C1 segment of cervical spinal cord (tissue), 14 donors: ENCODE measurements at places on chromosomes 4 and X.

GRCh38 chrX:41275661-41276609, 58.0 kb upstream of the DDX3X start:
- DNase-seq: peak; percentile 13

- DNase-seq: no peak
Observed at GRCh38 chr4:152072001-152072485, 311.2 kb upstream of the GATB start.

DNA sequence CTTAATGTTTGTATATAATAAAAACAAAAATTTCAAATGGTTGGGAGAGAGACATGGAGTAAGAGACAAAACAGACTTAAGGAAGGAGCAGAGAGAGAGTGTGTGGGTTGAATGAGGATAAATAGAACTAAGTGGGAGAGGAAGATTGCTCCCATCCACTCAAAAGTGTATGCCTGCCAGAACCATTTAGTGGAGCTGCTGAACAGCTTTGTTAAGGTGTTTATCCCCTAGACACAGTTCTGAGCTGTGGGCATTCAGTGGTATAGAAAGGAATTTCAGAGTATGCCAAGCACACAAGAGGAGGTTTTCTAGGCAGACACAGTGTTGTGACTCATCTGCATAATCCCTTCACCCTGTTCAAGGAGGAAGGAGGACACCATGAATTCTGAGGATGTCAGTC, 508.6 kb upstream of the EPHA5 start:
- no peak for DNase-seq

DNA sequence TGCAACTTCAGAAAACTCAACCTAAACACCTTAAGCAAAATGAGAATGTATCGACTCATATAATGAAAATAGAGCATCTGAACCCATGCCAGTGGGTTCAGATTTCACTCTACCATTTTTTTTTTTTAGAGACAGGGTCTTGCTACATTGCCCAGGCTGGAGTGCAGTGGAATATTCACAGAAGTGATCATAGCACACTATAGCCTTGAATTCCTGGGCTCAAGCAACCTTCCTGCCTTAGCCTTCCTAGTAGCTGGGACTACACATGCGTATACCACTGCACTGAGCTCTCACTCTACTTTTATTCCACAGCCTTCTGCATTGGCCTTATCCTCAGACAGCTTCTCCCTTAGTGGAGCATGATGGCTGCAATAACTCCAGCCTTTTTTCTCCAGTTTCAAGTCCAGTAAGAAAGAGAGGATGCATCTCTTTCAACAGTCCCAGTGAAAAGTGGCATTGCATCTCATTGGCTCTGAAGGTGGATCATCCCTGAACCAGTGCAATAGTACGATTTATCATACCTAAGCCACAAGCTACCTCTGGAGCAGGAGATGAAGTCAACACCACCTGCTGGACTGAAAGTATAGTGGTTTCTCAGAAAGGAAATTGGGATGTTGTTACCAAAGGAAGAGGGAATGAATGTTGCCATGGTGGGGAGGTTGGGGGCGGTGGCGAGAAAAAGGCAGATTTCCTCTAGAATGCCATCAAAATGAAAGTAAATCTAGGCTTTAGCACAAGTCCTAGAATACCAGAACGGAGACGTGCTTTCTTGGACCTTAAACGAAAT, 2.0 kb upstream of the SOD3 start:
- no peak for DNase-seq

DNA sequence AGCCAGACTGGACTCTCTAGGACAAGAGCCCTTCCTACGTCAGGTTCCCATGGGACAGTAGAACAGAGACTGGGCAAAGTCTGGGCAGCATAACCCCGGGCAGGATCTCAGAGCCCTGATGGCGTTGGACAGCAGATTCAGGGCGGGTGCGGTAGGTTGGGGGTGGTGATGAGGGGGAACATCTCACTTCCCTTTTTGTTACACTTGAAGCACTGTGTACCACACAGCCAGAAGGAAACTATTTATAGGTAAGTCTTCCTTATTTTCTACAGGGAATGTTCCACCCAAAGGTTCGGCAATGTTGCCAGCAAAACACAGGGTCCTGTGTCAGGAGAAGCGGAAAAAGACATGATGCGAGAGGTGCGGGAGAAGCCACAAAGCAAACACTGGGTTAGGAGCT, 54.3 kb downstream of the TSC22D3 start:
- no peak for DNase-seq

GRCh38 chr4:169314906-169315305, 44.1 kb upstream of the SH3RF1 start:
- peak; percentile 18 for DNase-seq

GRCh38 chrX:84118315-84118714, 69.7 kb downstream of the RPS6KA6 start:
- DNase-seq: no peak

DNA sequence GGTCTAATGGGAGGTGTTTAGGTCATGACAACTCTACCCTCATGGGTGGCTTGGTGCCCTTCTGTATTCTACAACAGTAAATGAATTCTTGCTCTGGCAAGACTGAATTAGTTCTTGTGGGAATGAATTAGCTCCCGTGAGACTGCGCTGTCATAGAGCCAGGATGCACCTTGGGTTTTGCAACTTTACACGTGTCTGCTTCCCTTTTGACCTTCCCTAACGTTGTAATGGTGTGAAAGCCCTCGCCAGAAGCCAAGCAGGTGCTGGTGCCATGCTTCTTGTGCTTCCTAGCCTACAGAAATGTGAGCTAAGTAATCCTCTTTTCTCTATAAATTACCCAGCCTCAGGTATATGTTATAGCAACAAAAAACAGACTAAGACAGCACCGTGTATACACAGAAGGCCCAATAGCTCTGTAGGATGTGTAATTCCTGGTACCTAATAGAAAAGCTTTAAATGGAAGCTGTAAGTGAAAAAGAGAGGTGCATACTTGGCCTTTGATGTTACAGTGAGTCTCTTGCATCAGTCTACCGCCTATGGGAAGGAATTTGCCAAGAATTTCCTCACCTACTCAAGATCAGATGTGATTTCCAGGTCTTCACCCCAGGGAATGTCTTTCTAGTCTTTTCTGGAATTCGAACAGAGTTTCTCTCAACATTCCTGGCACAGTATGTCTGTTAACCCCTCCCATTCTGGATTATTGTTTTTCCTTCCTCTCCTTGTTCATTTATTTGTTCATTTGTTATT, 3.2 kb upstream of the ENPEP start:
- no peak for DNase-seq

DNA sequence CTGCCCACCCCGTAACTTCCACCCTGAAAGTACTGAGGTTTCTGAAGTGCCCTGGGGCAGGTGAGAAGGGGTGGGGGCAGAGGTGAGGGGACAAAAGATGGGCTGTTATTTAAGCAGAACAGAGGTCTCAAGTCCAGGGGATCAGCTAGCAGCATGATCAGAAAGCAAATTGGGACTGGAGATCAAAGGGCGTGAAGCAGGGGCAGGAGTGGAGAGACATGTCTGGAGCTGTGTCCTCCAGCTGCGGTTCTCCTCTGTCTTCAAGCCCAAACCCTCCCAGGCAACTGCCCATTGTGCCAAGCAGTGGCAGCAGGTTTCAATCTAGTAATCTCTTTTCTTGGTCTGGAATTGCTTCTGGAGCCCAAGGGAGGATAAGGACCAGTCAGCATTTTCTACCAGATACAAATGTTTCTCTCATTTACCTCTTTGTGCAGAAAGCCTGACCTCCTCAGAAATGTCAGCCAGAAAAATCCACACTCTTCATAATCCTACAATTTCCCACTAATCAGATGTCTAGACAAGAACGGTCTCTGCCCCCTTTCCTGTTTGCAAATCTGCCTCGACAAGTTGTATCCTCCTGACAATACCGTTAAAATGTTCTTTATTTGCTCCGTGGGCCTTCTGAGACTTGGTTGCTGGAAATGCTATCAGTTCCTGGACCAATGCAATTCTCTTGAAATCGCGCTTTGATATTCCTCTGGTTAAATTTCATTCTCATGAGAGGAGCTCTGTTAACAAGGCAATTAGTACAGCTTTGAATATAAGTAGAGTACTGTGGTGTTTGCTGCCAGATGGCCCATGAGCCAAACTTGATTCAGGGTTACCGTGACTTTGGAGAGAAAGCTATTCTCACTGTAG, 23.2 kb upstream of the RASL11B start:
- DNase-seq: no peak

DNA sequence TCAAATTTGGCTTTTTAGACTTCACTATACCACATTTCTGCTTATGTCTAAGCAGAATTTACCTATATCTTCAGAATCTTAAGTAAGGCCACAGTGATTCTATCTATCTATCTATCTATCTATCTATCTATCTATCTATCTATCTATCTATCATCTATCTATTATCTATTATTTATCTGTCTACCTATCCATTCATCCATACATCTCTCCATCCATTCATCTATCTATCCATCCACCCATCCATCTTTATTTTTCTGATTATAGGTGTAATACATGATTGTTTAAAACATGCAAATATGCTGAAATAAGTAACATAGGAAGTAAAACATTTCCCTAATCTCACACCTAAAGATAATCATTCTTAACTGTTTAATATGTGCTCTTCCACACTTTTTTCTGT, 18.8 kb downstream of the ADGRG4 start:
- DNase-seq: no peak

DNA sequence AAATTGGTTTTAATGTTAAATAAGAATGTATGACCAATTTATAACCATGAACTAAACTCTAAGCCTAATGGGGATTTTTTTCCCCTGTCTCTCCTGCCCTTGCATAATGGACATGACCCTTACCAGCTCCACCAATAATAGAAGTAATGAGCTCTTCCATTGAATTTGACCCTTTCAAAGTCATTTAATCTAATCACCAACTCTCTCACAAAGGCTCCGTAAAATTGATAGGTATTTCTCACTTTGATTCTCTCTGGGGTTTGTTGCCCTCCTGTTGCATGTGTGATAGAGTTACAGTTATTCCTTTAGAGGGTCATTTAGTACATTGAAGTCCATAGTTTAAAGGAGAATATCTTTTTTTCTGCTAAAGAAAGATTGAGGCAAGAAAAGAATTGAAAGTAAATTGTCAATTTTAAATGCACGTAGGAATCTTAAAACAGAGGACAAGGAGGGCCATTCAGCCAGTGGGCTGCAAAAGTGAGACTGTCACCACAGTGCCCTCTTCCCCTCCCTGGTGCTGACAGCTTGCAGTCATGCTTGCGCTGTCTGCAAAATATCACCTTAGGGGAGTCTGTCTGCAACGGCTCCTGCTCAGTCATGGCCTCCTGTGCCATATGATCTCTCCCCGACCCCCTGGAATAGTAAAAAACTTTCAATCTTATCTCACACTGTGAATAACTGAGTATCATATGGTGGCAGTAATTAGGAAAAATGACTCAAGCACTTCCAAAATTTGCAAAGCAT, 307.5 kb upstream of the GNPDA2 start:
- no peak for DNase-seq

- no peak for DNase-seq
Observed at GRCh38 chrX:133953078-133953477, 32.3 kb downstream of the GPC3 start.

- no peak for DNase-seq
Observed at GRCh38 chr4:3186609-3187008, 62.4 kb upstream of the MSANTD1 start.

DNA sequence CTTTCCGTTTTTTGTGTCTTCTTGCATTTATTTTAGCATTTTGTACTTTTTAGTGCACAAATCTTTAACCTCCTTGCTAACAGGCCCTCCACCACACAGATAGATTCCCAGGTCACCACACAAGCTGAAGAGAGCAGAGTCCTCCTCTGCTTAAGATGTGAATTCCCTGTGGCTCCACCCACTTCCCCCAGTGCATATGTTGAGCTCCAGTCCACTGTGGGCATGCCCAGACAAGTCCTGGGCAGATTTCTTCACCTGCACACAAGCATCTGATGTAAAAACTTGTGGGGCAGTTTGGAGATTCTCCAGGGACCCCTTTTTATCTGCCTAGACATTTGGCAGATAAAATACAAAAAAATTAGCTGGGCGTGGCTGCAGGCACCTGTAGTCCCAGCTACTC, 19.8 kb upstream of the PASD1 start:
- DNase-seq: no peak

DNA sequence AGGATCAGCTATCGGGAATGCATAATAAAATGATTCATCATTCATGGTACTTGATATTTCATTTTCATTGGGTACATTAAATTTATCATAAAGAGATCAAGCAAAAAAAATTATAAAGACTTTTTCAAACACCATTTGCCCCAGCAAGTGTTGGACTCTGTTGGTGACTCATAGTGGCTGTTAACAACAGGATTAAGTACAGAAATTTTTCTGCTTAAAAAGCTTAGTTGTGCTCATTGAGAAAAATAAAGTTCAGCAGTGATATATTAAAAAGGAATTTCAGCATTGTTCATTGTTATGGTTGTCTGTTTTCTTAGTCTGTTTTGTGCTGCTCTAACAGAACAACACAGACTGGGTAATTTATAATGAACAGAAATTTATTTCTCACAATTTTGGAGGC, 86.2 kb upstream of the PCDH10 start:
- no peak for DNase-seq

DNA sequence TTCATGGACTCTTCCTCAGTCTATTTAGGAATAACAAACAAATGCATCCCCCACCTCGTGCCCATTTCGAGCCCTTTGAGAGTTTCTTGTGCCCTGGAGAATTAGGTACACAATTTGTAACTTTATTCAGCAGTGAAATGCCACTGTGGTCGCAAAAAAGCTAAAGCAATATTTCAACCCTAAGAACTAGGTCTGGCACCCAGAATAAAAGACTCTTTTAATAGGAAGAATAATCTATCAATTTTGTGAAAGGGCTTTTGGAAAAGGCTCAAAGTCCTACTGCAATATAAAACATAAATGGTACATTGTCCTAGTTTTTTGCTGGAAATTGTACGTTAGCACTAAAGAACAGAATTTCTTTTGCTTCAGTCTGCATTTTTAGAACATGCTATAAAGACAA, 304.6 kb upstream of the TENM3 start:
- DNase-seq: no peak

- no peak for DNase-seq
Observed at GRCh38 chr4:152971053-152971452, 34.9 kb downstream of the FHDC1 start.

GRCh38 chr4:23373261-23373660, 516.6 kb downstream of the PPARGC1A start:
- no peak for DNase-seq

DNA sequence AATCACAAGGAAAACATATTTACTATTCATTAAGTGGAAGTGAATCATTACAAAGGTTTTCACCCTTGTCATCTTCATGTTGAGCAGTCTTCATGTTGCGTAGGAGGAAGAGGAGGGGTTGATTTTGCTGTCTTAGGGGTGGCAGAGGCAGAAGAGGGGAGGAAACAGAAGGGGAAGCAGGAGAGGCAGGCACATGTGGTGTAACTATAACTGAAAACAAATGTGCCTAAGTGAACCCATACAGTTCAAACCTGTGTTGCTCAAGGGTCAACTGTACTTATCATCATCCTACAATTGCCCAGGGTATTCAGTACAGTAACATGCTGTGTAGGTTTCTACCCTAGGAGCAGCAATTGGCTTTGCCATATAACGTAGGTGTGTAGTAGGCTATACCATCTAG, 47.2 kb downstream of the SYNPO2 start:
- DNase-seq: no peak

DNA sequence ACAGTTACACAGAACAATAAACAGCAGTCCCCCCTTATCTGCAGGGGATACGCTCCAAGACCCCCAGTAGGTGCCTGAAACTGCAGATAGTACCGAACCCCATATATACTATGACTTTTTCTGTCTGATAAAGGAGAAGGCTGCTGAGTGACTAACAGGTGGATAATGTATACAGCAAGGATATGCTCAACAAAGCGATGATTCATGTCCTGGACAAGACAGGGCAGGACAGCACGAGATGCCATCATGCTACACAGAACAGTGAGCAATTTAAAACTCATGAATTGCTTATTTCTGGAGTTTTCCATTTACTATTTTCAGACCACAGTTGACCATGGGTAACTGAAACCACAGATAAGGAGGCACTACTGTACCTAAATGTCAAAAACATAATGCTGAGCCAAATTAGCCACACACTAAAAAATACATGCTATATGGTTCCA, 76.1 kb downstream of the MANBA start:
- DNase-seq: no peak
